NCI-H1105 (cell line): ENCODE measurements at places on chromosomes 2 and 18.

DNA sequence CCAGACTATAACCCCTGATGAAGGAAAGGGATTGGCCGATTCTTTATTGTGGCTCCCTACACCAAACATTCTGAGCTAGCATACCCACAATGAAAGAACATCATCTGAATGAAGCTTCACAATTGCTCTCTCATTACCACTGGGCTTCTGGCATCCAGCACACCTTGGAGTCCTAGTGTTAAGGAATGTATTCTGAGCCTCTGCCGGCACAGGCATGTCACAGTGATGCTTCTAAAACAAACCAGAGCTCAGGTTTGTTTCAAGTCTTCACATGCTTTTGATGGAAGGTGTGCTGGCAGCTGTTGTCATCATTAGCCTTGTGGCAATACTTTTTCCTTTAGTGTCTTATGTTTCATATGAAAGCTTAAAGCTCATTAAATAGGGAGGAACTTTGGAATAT is 76.3 kb upstream of the RBBP8 start:
- DNase-seq, result no peak

DNA sequence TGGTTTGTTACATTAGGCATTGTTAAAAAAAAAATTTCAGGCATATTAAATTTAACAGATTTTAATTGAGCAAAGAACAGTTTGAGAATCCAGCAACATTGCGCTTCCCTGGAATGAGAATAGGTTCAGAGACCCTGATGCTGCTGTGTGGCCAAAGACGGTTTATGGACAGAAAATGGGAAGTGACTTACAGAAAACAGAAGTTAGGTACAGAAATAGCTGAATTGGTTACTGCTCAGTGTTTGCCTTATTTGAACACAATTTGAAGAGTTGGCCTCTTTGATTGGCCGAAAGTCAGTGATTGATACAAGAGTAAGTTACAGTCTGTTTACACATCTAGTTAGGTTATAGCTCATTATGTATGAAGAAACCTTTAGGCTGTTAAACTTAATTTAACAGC is 6.0 kb upstream of the NEDD4L start:
- no peak for DNase-seq

GRCh38 chr2:48874282-48874681 is 118.8 kb upstream of the LHCGR start:
- DNase-seq, result no peak

DNA sequence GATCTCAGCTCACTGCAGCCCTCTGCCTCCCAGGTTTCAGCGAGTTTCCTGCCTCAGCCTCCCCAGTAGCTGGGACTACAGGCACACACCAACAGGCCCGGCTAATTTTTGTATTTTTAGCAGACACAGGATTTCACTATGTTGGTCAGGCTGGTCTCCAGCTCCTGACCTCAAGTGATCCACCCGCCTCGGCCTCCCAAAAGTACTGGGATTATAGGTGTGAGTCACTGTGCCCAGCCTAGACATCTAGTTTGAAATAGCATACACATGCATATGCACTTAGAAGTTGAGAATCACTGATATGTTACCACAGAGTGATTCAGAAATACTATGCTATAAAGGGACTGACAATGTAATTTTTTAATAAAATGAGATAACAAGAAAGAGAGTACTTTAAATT is 69.8 kb upstream of the CDKL4 start:
- DNase-seq, result no peak
